ENCODE measurements at places on chromosomes 13 and 19.

GRCh38 chr19:34555447-34555846 lies 73.9 kb downstream of the WTIP start:
- no peak for DNase-seq

GRCh38 chr13:75399168-75399878 lies 82.6 kb downstream of the TBC1D4 start:
- peak; percentile 9 for DNase-seq

GRCh38 chr19:32459204-32459865 lies 53.8 kb downstream of the DPY19L3 start:
- no peak for DNase-seq

DNA sequence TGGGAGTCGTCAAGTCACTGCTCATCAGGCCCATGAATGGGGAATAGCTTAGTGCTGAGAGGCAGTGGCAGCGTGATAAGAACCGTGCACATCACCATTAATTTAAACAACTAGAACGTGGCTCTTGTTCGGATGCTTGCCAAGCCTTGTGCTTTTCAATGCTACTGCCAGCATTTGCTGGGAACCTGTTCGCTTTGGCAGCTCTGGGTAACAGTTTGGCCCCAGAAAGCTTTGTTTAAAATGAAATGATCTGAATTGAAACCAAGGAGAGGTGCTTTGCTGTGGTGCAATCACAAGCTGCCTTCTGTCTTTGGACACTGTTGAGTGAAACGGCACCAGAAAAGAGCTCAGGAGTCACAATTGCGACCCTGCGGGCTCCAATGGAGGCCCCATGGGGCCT lies 53.5 kb upstream of the OLFM4 start:
- no peak for DNase-seq

GRCh38 chr13:112895521-112896465 lies 73.2 kb upstream of the MCF2L start:
- DNase-seq = no peak

DNA sequence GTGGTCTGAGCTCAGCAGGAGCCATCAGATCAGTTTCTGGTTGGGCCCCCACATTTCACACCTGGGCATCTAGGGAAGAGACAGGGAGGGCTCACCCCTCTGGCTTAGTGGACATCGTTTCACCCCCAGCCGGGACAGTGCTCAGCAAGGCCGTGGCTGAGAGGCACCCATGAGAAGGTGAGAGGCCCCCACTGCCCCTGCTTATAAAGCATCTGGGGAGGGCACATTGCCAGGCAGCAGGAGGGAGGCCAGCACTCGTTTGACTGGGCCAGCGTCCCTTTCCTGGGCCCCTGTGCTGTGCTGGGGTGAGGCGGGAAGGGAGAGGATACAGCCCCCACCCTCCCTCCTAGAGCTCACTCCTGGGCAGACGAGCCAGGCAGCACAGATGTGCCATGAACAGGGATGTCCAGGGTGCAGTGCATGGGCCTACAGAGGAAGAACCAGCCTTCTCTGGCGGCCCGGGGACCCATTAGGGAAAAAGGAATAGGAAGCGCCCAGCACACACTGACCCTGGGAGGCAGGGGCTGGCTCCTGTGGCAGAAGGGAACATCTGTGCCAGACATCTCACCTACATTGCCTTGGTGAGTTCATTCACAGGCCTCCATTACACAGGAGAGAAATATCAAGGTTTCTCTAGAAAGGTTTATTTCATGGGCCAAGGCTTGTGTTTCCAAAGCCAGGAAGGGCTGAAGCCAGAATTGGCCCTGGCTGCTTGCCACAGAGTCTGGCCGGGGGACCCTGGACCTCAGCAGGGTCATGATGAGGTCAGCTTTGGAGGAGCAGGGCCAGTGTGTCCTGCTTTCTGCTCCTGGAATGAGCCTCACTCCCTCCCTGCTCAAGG lies 7.7 kb downstream of the AP1M1 start:
- DNase-seq = no peak

- DNase-seq = no peak
Observed at GRCh38 chr13:31957772-31958171, 73.8 kb upstream of the FRY start.

DNA sequence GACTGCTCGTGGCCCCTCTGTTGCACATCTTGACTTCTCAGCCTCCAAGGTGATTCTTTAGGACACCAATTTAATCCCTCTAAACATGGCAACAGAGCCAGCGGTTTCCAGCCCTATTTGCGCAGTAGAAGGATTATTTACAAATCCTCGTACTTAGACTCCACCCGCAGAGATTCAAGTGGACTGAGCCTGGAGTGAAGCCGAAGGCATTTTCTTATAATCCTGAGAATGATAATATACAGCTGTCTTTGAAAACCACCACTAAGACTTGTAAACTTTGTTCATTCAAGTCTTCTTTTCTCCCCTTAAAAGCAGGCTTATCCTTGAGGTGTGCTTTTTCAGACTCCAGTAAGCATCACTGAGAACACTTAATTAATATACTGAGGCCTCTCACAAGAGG lies 4.8 kb upstream of the DPRX start:
- no peak for DNase-seq

GRCh38 chr13:94335761-94336526 lies 143.5 kb downstream of the DCT start:
- DNase-seq = no peak

DNA sequence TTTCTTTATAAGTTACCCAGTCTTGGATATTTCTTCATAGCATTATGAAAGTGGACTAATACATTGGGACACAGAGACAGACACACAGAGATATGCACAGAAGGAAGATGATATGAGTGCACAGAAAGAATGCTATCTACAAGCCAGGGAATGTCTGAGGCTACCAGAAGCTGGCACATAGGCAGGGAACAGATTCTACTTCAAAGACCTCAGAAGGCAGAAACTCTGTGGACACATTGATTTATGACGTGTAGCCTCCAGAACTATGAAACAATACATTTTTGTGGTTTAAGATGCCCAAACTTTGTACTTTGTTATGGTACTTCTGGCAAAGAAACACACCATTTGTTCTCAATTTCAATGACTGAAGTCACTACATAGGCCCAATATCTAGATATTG lies 556.7 kb downstream of the PCDH9 start:
- DNase-seq = peak; percentile 56

DNA sequence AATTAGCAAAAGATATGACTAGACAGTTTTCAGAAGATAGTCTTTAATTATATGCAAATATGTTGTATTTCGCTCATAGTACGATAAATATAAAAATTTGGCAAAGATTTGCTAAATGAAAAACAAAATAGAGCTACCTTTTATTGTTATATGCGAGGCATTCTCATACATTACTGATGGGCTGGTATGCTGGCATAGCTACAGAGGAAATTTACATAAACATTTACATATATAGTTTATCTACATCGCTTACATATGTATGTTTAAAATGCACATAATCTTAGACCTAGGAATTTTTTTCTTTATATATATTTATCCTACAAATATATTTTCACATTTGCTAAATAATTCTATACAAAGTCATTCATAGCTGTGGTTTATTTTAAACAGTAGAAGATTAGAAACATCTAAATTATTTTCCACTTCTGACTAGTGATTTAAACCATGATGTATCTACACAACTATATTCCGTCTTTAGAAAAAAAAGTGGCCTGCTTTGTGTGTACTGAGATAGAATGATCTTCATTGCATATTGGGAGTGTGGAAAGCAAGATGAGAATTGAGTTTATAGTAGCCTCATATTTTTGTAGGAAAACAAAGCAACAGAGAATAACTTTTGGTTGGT lies 1345.0 kb upstream of the SLC10A2 start:
- no peak for DNase-seq

DNA sequence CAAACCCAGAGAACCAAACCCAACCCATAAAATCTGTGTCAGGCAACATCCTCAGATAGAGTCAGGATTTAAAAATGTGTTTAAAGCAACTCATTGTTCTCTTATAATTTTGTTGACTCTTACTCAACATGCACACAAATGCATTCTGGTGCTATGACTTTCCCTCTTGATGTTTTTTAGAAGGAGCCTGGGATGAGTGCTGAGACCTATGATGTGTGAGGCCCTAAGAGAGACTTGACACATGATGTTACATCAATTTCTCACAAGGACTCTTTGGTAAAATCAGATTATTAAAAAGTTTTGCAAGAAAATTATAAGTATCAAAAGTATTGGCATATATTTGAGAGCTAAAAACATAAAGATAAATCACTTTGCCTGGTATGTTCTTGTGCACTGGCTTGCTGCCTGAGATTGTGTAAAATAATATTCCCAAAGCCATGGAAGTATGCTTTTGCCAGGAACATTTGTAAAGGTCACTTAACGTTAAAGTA lies 173.9 kb downstream of the DCLK1 start:
- DNase-seq = no peak

DNA sequence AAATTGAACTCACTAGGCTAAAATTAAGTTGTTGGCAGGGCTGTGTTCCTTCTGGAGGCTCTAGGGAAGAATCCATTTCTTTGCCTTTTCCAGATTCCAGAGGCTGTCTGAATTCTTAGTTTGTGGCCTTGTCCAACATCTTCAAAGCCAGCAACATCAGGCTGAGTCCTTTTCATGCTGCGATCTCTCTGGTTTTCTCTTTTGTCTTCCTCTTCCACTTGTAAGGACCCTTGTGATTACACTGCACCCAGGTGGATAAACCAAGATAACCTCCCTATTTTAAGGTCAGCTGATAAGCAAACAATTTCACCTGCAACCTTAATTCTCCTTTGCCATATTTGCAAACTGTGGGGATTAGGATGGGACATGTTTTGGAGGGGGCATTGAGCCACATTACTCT lies 11.5 kb downstream of the UTP14C start:
- no peak for DNase-seq

- DNase-seq = no peak
Observed at GRCh38 chr19:18422530-18423191, 3.5 kb downstream of the SSBP4 start.

DNA sequence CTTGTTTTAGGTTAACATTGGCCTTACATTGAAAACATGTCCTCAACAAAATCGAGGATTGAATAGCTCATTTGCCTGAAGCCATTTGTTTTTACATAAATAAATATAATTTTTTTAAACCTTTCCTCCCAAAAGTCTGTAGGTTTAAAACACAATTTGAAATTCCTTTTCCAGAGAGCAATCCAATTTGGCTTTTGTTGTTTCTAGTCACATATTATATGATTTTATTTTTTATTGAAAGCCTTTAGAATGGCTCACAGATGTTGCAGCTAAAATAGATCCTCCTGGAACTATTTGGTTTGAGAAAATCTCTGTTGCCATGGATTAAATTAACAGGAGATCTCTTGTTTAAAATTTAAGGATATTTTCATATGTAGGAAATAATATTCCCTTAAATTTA lies 512.6 kb downstream of the KLF5 start:
- DNase-seq = no peak

GRCh38 chr19:17214508-17215126 lies 540 bp upstream of the USE1 start:
- DNase-seq = no peak

- DNase-seq = no peak
Observed at GRCh38 chr13:42218576-42218975, 53.4 kb upstream of the AKAP11 start.

DNA sequence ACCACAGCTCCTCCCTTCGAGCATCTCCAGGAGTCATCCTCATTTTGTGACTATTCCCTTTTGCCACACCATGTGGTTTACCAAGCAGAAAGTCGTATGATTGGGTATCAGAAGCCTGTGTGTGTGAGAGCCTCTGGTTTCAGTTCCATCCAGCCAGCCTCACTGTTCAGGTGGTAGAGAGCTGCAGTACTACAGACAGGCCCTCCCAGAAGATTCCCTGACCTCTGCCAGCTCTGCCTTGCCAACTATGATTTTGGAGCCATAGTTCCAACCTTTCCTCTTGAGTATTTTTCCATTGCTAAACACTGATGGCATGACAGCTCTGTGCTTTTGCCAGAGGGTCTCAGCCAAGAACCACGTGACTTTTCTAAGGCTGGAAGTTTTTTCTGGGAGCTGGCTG lies 82.5 kb downstream of the DHRS12 start:
- no peak for DNase-seq

DNA sequence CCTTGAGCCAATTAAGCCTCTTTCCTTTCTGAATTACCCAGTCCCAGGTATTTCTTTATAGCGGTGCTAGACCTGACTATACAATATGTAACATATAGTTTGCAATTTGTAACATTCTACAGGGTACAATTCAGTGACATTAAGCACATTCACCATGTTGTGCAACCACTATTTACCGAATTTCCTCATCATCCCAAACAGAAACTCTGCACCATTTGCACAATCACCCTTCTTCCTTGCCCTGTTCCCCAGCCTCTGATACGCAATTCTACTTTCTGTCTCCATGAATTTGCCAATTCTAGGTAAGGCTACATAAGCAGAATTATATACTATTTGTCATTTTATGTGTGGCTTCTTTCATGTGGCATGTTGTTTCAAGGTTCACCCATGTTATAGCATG lies 13.7 kb upstream of the SIGLEC10 start:
- no peak for DNase-seq

DNA sequence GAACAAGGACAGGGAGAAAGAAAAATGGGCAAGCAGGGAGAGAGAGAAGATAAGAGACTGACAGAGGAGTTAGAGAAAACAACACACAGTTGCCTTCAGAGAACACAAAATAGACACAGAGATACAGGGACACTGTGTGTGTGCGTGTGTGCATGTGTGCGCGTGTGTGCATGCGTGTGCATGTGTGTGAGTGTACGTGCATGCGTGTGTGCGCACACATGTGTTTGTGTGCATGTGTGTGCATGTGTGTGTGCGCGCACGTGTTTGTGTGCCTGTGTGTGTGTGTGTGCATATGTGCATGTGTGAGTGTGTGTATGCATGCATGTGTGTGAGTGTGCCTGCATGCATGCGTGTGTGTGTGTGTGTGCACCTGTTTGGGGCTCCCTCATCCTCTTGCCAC lies 5.9 kb upstream of the PLAUR start:
- DNase-seq = no peak

DNA sequence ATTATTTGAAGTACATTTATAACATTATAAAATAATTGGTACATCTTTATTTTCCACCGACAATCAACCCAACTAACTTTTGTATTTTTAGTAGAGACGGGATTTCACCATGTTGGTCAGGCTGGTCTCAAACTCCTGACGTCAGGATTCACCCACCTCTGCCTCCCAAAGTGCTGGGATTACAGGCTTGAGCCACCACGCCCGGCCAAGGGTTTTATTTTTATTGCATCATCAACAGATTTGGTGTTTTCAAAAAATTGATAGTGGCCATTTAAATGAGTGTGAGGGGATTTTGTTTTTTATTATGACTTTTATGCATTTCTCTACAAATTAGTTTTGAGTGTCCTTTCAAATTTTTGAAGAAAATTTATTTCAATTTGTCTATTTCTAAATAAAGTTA lies 10.6 kb downstream of the ZNF726 start:
- no peak for DNase-seq

DNA sequence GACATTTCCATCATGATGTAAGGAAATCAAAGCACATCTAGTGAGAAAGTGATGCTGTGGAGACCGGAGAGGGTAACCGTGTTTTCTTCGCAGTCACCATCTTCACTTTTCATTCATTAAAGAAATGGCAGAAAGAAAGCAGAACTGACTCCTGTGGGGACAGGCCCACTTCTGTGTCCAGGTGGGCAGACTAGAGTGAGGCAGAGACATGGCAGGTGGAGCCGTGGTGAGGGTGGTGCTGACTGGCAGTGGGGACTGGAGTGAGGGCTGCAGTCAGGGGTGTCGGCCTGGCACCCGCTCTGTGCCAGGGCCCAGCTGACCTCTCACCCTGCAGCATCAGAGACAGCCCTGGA lies 71.4 kb upstream of the MCF2L start:
- DNase-seq = no peak

All from AG04449 (cell line).